ENCODE measurements at places on chromosomes 11 and 22.

- peak; percentile 31 for DNase-seq
These were observed 25.3 kb downstream of the OTOG start for GRCh38 chr11:17572359-17572690.

- DNase-seq: no peak
These were observed 47.0 kb downstream of the TNRC6B start for GRCh38 chr22:40224702-40225101.

DNA sequence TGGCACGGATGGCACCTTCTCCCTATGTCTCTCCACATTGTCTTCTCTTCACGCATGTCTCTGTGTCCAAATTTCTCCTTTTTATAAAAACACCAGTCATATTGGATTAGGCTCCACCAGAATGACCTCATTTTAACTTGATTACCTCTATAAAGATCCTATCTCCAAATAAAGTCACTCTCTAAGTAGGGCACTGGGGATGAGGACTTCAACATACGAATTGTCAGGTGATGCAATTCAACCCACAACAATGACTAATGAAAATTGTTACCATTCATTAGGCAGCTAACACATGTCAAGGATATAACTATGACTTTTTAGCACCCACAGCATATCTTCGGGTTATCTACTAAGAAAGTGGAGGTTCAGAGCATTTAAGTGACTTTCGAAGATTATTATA, 55.5 kb upstream of the USP47 start:
- DNase-seq: peak; percentile 8

- DNase-seq: peak; percentile 49
These were observed 64.2 kb downstream of the ENDOD1 start for GRCh38 chr11:95153857-95154246.

GRCh38 chr11:47220401-47220821, 5.6 kb downstream of the DDB2 start:
- no peak for DNase-seq

DNA sequence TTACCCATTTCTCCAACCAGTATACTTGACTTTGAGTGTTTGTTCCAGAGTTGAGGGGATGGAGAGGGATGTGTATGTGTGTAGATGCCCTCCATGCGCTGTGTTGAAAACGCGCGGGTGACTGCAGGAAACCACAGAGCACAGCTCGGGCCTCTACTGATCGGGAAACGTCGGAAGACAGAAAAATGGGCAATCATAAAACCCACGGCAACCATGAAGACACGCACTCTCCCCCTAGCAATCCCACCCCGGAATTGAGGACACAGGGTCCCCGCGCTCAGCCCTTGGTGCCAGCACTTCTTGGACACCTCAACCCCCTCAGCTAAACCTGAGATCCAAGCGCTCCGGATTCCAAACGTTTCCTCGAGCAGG, 251 bp upstream of the UQCC3 start:
- DNase-seq: no peak

- DNase-seq: no peak
These were observed 41.5 kb upstream of the MYEOV start for GRCh38 chr11:69252490-69252837.

DNA sequence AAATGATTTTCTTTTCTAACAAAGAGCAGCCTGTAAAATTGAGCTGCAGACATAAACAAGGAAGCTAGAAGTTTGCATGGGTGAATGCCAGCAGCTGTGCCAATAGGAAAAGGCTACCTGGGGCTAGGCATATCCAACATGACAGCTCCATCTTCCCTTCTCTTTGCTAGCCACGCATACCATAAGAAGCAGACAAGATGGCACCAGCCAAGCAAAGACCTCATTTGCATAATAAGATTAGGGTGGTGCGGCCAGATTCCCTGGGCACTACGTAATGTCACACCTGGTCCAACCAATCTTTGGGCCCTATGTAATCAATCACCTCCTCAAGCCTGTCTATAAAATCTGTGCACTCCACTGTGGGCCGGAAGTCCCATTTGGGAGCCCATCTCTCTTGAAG, 108.3 kb downstream of the SWAP70 start:
- DNase-seq: no peak

- no peak for DNase-seq
These were observed 20.0 kb downstream of the GUCY1A2 start for GRCh38 chr11:106998116-106998915.

DNA sequence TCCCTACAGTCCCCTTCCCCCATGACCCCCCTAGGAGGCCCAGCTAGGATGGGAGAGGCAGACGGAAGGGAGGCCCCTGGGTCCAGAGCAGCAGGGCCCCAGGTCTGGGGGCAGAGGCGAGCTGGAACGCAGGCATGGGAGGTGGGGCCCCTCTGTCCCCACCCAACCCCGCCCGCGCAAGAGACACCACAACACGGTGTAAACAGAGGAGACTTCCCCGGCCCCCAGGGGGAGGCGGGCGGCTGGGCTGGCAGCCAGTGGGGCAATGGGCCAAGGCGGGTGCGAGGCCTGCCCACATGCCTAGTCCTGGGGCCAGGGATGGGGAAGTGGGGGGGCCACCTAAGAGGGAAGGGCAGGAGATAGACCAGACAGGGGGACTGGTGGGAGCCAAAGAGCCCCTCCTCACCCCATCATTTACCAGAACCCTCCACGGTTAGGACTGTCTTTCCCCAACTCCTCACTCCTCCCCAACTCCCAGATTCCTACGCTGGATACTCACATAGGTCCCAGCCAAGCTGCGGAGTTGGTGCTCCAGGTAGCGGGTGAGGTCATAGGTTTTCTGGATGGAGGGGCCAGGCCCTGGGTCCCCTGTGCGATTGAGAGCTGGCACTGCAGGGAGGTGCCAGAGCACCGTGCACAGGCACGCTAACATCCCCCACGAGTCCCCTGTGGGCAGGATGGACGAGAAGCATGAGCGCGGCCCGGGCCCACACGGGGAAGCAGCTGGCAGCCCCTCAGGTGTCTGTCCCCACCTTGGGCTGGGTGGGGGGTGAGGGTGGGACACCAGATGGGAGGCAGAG, 6.2 kb downstream of the CLCF1 start:
- DNase-seq: peak; percentile 64

GRCh38 chr22:30308093-30308492, 18.6 kb downstream of the TBC1D10A start:
- no peak for DNase-seq

GRCh38 chr11:27088353-27088752, 47.7 kb downstream of the BBOX1 start:
- DNase-seq: no peak

- DNase-seq: no peak
These were observed 182.6 kb downstream of the DDX10 start for GRCh38 chr11:108847298-108847990.

- no peak for DNase-seq
These were observed 8.0 kb upstream of the TOLLIP start for GRCh38 chr11:1317432-1317831.

DNA sequence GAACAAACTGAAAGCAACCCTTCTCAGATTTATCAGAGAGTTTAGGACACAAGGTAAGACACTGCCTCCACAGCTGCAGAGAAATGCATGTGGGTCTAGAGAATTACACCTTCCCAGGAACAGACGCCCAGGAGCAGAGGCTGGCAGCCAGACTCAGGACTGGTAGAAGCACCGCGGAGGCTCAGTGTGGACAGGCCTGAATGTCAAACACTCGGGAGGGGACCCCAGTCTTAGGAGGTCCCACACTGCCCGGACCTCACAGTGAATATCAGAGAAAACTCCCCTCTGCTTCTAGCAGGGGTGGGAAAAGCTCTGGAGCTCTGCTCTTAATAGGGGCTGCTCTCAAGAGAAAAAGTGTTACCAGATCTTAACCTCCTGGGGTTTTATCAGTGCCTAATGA, 952.7 kb downstream of the BRD1 start:
- no peak for DNase-seq

- DNase-seq: no peak
These were observed 21.0 kb downstream of the TNRC6B start for GRCh38 chr22:40198733-40199132.

GRCh38 chr11:1964348-1964747, 17.2 kb downstream of the MRPL23 start:
- DNase-seq: no peak

- DNase-seq: peak; percentile 67
These were observed 679.9 kb upstream of the CCDC179 start for GRCh38 chr11:23540101-23540561.

- DNase-seq: no peak
These were observed 8.7 kb downstream of the CAPN5 start for GRCh38 chr11:77075425-77075905.

DNA sequence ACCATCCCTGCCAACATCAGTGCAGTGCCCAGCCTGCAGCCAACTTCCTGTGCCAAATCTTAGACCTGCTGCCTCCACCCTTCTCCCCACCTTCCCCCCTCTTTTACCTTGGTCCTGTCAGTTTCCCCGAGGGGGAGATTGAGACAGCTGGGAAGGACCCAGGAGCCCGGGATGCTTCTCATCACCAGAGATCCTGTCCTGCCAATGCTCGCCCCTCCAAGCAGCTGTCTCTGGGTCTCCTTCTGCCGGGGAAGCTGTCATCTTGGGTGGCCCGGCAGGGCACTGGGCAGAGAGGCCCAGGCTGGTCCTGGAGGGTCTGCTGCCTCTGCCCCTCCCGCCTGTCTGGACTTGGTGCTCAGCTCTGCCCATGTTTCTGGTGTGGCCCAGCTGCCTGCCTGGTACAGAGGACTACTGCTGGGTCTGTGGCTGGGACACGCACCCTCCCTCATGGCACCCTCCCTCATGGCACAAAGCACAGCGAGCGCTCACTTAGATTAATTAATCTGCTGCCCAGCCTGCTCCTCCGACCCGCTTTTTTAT, 60.4 kb upstream of the THY1 start:
- DNase-seq: no peak

DNA sequence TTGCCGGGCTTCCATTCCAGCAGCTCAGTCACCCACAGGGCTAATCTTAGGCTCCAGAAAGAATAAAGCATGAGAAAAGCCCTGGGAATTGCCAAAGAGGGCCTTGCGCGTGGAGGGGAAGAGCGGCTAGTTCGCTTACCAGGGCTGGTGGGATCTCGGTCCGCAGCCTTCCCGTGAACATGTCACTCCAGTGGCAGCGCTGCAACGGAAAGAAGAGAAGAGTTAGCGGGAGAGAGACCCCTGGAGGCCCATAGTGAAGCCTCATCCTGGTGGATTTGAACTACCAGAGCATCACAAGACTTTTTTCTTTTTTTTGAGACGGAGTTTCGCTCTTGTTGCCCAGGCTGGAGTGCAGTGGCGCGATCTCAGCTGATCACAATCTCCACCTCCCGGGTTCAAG, 18.0 kb downstream of the RANGAP1 start:
- no peak for DNase-seq

DNA sequence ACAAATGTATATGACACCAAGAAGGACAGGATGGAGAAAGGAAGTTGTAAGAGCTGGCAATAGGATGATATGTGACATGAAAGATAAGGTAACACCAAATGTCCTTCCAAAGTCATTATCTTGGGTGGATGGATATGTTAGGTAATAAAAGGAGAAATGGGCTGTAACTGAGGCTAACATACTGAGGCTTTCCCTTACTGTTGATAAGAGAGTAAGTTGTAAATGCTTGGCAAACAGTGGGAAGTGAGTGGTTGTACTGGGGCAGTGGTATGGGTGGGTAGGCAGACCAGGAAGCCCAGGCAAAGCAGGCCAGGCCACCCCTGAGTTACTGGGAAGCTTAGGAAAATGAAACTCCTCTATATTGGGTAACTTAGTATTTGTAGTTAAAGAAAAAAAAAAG, 73.7 kb downstream of the ARHGAP42 start:
- peak; percentile 38 for DNase-seq

GRCh38 chr11:64131683-64132190, 34.2 kb downstream of the MACROD1 start:
- no peak for DNase-seq

DNA sequence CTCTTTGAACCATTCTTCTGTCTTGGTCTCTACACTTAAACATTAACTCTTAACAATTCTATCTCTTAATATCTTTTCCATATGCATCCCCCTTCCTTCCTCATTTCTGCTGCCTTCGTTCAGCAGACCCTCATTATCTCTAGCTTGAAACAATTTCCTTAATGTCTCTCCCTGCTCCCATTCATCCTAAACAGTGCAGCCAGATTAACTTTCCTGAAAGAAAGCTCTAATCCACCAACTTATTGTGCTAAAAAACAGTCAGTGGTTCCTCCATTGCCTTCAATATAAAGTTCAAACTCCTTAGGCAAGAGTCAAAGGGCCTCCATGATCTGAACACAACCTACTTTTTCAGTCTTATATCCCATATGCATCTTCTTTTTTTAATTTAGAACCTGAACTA, 42.5 kb downstream of the SOX6 start:
- no peak for DNase-seq

DNA sequence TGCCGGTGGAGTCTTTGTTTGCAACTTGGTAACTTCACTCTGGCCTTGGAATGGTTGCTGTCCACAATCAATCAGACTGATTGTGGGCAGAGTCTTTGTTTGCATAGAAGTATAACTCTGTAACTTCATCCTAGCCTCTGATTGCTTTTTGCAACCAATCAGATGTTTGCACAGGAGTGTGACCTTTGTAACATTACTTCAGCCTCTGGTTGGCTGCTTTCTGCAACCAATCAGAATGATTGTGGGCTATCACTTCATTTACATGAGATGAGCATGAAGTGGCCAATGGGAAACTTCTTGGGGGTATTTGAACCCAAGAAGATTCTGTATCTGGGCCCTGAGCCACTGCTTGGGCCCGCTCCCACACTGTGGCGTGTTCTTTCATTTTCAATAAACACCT, 79.6 kb upstream of the CLDN5 start:
- DNase-seq: no peak

- no peak for DNase-seq
These were observed 125.5 kb downstream of the TBC1D22A start for GRCh38 chr22:46887978-46888377.

GRCh38 chr22:38948181-38948940, 9.0 kb upstream of the APOBEC3A start:
- no peak for DNase-seq

GRCh38 chr11:1862588-1863351, 9.9 kb downstream of the LSP1 start:
- DNase-seq: no peak

DNA sequence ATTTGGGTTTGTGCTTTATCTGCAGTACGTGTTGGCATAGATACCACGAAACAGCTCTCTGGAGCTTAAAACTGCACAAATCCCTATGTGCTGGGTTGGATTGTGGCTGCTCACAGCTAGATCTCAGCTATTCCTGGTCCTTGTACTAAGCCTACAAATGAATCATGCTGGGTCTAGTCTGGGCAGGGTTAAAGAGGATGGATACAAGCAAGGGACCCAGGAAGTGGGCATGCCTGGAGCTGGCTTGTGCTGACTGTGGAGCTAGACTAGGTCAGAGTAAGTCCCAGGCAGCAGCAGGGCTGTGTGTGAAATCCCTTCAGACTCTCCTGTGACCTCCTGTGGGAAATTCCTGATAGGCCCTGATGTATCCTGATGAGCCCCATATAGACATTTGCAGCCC, 3.9 kb upstream of the E2F8 start:
- DNase-seq: peak; percentile 34

DNA sequence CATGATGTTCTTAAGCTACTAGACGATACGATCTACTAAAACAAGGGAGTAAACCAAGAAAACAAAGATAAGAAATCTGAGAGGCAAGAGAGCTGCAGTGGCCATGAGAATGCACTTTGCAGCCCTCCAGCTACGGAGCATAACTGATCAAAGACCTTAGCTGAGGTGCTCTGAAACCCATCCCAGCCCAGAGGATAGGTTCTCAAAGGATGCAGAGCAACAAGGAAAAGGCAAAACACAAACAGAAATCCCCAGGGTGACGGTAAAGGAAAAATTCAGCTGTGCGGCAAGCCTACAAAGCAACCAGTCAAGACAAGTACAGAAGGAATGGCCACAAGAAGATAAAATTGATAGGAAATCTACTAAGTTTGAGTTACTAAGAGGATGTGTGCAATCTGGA, 32.5 kb upstream of the CFAP300 start:
- no peak for DNase-seq

- DNase-seq: no peak
These were observed 123.6 kb downstream of the TRIM44 start for GRCh38 chr11:35786188-35786587.
